Stimulated activated CD4-positive, alpha-beta T cell treated with anti-CD3 and anti-CD28 coated beads, Interleukin-2, amount 100 ng/mL, for 4 hours (primary cell): ENCODE measurements at places on chromosomes 12 and 14.

GRCh38 chr12:11209113-11209512 is 22.4 kb upstream of the TAS2R42 start:
- no peak for DNase-seq

DNA sequence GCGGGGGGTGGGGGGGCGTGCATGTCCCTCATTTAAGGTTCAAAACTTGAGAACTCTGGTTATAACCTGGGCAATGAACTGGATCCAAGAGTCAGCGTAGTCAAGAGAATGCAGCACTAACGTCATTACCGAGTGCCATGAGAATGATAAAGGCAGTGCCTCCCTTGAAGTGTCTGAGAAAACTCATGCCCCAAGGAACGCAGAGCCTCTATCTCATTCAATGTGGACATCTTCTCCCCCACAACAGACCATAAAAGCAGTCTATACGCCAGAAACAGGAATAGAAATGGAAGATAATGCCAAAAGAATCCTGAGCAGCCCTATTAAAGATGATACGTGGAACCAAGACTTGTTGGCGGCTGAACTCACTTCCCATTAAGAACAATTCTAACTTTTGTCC is 208.6 kb downstream of the MED13L start:
- DNase-seq: no peak

GRCh38 chr12:49689785-49690184 is 17.4 kb downstream of the FMNL3 start:
- DNase-seq: no peak

DNA sequence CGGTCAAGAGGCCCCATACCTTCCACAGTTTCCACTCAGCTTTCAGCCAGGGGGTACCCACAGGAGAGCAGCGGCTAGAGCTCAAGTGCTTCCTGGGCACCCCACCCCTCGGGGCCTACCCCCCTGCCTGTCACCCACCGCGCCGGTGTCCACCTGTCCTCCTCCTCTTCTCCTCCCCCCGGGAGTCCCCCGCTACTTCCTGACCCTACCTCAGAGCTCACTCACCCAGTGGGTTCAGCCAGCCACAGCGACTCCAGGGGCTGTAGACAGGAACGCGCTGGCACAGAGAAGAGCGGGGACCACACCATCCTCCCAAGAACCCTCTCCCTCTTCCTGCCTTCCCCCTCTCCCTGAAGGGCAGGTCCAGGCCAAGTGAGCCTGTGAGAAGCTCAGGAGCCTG is 123.0 kb downstream of the ESRRB start:
- no peak for DNase-seq

- DNase-seq: no peak
These were observed 46.7 kb downstream of the IRAK3 start for GRCh38 chr12:66235626-66236281.

GRCh38 chr14:68583548-68584280 is 209.2 kb downstream of the ZFP36L1 start:
- no peak for DNase-seq

GRCh38 chr14:54200726-54201125 is 196.1 kb upstream of the CDKN3 start:
- DNase-seq: no peak
